ENCODE measurements at places on chromosomes 7 and 10.

- peak; percentile 70 for DNase-seq
These were observed 322.0 kb downstream of the FRMD4A start for GRCh38 chr10:14008740-14009080.

DNA sequence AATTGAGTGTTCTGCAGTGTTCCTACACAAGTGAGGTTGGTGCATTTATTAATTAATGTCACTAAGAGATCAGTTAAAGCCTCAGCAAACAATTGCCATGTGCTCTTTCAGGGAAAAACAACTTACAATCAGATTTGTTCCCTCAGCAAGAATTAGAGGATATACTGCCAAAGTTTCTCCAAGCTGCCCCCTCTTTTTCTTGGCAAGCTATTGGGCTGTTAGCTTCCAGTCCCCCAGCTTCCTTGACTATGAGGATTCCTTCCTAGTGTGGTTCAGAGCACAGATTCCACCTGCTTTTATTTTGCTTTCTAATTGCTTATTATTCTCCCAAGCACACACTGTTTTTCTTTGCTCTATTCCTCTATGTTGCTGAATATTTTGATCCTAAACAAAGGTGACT lies 112.7 kb downstream of the RBM20 start:
- DNase-seq = no peak

DNA sequence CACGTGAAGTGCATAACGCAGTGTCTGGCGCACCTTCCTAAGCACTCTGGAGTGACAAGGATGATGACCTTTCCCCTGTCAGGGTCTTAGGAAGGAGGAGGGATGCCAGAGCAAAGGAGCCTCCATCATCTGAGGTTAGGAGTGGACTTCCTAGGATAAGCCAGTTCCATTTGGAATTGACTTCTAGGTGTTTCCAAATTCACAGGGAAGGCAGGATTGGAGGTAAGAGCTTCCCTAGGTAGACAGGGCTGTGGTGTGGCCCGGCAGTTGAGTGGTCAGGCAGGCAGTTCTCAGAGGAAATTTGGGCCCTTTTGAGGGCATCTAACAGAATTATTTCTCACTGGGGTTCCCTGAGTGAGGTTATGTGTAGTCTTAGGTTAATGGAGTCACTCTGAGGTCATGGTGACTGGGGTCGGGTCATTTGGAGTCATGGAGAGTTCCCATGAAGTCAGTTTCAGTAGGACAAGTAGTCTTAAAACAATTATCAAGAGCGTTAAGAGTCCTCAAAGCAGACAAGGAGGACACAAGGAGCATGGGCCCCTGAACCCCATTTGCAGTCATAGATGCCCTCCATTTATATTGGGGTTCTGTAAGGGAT lies 8.2 kb downstream of the PPIF start:
- DNase-seq = no peak

- DNase-seq = no peak
These were observed 30.3 kb upstream of the HERPUD2 start for GRCh38 chr7:35725280-35725680.

GRCh38 chr10:21507150-21507549 lies 18.3 kb downstream of the SKIDA1 start:
- DNase-seq = no peak

DNA sequence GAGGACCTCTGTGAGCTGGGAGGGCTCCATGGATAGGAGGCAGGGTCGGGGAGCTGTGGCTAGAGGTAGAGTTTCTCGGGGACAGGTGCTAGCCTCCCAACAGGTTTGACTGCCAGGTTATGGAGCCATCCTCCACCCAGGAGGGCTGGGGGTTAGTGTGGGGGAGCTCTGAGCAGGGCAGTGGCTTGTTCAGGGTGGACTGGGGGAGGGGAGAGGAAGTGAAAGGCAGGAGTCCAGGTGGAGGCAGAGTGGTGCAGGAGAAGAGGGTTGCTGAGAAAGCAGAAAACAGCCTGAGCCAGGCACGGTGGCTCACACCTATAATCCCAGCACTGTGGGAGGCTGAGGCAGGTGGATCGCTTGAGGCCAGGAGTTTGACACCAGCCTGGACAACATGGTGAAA lies 40.5 kb upstream of the HSPB1 start:
- DNase-seq = no peak

DNA sequence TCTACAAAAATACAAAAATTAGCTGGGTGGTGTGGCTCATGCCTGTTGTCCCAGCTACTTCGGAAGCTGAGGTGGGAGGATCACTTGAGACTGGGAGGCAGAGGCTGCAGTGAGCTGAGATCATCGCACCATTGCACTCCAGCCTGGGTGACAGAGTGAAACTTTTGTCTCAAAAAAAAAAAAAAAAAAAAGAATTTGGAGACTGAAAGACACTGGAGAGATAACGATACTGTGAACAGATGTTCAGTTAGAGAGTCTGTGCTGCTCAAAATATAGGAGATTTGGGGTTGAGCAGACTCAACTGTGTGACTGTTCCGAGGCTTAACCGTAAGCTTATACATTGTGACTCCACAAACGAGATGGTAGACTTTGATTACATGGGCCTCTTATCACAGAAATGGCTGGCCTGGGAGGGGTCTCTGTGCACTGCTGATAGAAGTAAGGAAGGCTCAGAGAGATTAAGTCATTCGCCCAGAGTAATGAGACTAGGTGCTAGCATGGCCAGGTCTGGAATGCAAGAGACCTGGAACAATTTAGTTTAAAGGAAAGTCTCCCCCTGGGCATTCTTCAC lies 19.4 kb downstream of the WBP1L start:
- DNase-seq = no peak

- DNase-seq = no peak
These were observed 52.6 kb downstream of the INPP5A start for GRCh38 chr10:132590094-132590751.

DNA sequence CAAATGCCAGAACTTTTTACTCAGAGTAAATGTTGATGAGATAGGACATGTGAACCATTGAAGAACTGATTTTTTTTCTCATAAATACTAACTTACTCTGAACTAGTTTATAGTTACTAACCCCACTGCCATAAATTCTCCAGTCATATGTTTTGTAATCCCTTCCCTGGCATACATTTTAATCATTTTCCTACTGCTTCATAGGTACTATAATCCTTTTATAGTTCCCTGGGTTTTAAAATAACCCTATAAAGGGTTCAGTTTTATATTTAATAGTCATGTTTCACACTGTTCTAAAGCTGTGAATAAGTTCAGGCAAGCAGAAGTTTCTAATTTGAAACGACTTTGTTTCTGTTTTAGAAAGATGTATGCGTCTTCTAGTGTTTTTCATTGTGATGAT lies 28.9 kb downstream of the CNNM2 start:
- DNase-seq = no peak

DNA sequence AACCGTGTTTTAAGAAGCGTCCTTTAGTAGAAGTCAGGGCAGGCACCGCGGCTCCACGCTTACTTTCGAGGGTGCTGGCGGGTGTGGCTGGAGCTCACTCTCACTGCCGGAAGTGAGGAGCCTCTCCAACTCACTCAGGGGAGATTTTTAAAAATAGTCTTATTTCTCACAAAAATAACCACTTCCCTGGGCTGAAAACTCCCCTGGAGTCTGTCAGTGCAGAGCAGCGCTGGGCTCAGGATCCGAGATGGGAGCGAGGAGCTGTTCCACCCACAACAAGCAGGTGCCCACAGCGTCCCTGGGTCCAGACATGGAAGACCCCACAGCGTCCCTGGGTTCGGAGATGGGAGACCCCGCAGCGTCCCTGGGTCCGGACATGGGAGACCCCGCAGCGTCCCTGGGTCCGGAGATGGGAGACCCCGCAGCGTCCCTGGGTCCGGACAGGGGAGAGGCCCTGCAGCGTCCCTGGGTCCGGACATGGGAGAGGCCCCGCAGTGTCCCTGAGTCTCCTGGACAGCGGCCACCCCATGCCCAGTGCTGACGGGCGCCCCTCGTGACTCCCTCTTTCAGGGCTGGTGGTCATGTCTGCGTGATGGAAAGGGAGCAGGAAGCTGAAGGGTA lies 51.2 kb downstream of the VIPR2 start:
- no peak for DNase-seq

- DNase-seq = no peak
These were observed 551.2 kb downstream of the GALNT17 start for GRCh38 chr7:71682841-71683781.

DNA sequence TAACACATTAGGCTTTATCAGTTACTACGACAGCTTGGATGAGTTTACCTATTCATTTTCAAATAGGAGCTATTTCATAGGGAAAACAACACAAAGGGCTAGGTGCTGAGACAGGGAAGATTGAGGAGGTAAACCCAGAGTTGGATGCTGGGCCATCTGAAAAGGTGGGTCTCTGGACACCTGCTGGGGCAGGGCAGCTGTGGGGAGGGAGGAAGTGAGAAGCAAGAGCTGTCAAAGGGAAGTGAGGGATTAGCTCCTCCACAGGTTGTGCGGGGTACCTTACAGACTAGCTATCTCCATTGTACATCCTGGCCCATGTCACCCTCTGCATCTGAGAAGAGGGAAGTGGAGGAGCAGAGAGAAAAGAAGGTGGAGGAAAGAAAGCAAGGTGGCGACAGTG lies 48.9 kb downstream of the BLNK start:
- no peak for DNase-seq

GRCh38 chr10:6917125-6917524 lies 337.0 kb upstream of the PRKCQ start:
- DNase-seq = peak; percentile 47

DNA sequence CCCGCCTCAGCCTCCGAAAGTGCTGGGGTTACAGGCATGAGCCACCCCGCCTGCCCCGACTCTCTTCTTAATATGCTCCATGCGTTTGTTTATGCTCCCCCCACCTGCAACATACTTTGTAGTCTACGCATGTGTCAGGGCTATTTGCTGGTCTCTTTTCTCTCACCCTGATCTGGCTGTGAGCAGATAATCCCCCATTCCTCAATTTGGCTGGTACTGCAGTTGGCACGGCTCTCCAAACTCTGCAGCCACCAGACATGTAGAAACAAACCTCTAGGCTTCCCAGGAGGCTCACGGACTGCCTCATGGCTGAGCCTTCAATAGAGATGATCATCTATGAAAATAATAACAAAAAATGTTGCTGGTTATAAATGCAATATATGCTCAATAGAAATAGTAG lies 540.3 kb upstream of the GALNT17 start:
- DNase-seq = no peak

DNA sequence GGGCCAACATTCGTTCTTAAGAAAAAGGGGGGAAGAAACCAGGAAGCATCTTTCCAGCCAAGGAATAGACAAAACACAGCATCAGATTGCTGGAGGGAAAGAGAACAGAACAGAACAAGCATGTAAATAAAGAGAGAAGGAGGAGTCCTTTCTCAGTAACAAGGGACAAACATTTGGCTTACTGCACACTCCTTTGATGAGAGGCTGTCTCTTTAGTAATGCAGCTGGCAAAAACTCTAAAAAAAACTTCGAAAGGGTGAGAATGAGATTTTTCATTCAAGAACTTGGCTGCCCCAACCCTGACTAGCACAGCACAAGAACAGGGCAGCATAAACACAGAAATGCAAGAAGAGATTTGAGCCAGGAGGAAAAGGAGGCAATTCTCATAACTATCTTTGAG lies 38.9 kb upstream of the IL6 start:
- no peak for DNase-seq

DNA sequence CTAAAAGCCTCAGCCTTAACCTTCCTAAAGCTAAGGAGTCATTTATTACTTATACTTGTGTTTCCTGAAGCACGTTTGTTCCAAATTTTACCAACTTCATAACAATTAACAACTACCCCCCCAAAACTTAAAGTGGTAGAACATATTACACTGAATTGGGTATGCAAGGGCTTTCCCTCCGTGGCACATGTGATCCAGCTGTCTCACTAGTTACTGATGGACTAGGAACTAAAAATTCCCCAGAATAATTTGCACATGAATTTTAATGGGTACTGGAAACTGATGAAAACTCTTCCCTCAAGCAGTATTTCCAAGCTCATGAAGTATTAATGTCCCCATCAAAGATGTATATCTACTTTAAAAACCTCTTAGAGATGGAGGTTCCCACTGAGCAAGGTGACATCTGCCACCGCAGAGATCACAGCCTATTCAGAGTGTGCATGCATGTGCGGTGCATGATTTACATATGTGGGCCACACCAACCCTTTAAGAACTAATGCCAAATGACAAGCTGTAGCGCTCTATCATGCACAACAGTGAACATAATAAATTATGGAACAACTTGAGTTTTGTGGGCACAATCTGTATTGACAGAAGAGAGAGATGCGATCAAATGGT lies 139.9 kb upstream of the ADCY1 start:
- no peak for DNase-seq

DNA sequence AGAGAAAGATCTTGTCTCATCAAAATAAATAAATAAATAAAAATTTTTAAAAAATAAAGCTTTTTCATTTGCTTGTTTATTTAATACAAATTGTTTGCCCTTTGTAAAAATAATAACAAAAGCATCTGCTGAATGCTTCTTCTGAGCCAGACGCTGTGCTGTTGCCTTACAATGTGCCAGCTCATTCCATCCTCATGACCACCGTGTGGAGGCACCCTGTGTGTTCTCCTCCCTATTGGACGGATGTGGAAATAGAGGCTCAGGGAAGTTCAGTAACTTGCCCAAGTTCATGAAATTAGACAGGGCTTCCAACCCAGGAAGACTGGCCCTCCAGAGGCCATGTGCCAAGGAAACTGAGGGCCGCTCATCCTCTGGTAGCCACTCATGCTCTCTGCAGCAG lies 120.6 kb downstream of the SH3PXD2A start:
- no peak for DNase-seq

GRCh38 chr10:3835770-3836169 lies 50.8 kb upstream of the KLF6 start:
- no peak for DNase-seq

DNA sequence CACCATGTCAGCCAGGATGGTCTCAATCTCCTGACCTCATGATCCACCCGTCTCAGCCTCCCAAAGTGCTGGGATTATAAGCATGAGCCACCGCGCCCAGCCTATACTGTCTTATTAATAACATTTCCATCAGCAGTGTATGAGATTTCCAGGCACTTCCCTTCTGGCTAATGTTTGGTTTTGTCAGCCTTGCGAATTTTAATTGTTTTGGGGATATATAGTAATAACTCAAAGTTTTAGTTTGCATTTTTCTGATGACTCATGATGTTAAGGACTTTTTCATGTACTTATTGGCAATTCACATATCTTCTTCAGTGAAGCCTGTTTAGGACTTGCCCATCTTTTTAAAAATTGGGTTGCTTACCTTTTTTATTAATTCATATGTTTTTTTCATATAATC lies 76.0 kb downstream of the TMEM270 start:
- peak; percentile 30 for DNase-seq

GRCh38 chr10:11081408-11081807 lies 63.7 kb downstream of the CELF2 start:
- DNase-seq = no peak

- no peak for DNase-seq
These were observed 49.1 kb upstream of the OSBPL3 start for GRCh38 chr7:25029075-25029474.
